Endothelial cell of umbilical vein (primary cell): ENCODE measurements at places on chromosomes 2 and 18. TPM values are rescaled to one million over a fixed set of nuclear protein-coding genes. Genes with fewer than 3 reads are reported as not detected.

Gene FIGN
- total RNA-seq, result 6.6 and 8.1 TPM in 2 replicates

Gene RAX
- total RNA-seq, result not detected in 2 replicates

Gene VWC2L
- total RNA-seq, result not detected in 2 replicates

Gene SLC5A7
- total RNA-seq, result not detected in 2 replicates

Gene UPP2
- not detected in 2 replicates for total RNA-seq

Gene CFAP221
- not detected in 2 replicates for total RNA-seq

Gene NBAS
- total RNA-seq, result 41.2 and 43.0 TPM in 2 replicates

Gene INHBB
- 0.67 and 1.8 TPM in 2 replicates for total RNA-seq

Gene FOXD4L1
- 0.18 TPM in 1 of 2 replicates, not detected in the other for total RNA-seq

Gene WDSUB1
- total RNA-seq, result 4.8 and 7.3 TPM in 2 replicates

Gene STAT4
- total RNA-seq, result 0.46 and 0.88 TPM in 2 replicates

- no peak within 1 kb of the TSS for H3K4me3 ChIP-seq
- no peaks in the 10 kb centered on the region for H3K4me1 ChIP-seq
- H3K27ac ChIP-seq, result no peak within 1 kb of the TSS
- peaks cover 3% of the 10 kb centered on the region for H3K27me3 ChIP-seq
These were observed at the start of gene DCC for GRCh38 chr18:52339891-52340371. Gene DCC, plus strand, starts transcription at chr18:52340197. Its CDS starts 591 bp downstream, at chr18:52340788.

- H3K4me1 ChIP-seq, result no peaks in the 10 kb centered on the region
- no peak overlapping the region for H3K27ac ChIP-seq
- H3K4me3 ChIP-seq, result no peak overlapping the region
- DNase-seq, result no peak
- H3K36me3 ChIP-seq, result no peaks in the 10 kb centered on the region
- no peaks in the 10 kb centered on the region for H3K27me3 ChIP-seq
These were observed 11.7 kb downstream of the PASK start for GRCh38 chr2:241137276-241138190.

DNA sequence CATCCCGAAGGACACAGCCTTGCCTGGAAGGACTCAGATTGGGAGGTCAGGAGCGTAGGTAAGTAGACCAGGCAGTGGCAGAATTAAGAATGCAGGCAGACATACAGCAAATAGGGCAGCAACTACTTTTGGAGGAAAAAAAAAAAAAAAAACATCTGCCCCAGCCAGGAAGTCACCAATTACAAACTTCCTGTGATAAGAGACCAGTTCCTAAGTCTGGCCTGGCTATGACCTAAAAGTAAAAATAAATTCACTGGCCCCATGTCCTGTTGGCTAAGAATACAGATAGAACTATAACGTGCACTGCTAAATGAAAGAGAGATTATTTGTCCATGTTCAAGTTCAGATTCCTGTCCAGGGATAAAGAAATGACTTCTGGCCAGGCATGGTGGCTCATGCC lies 45.2 kb upstream of the NOSTRIN start:
- no peak overlapping the region for H3K4me3 ChIP-seq
- peak overlapping the region; percentile 30 for H3K27ac ChIP-seq
- peaks cover 14% of the 10 kb centered on the region for H3K4me1 ChIP-seq
- no peaks in the 10 kb centered on the region for H3K27me3 ChIP-seq

GRCh38 chr2:205744074-205744591 lies 61.8 kb downstream of the NRP2 start:
- H3K27ac ChIP-seq, result no peak overlapping the region
- H3K36me3 ChIP-seq, result peaks cover 80% of the 10 kb centered on the region
- H3K4me3 ChIP-seq, result no peak overlapping the region
- no peaks in the 10 kb centered on the region for H3K27me3 ChIP-seq
- no peaks in the 10 kb centered on the region for H3K4me1 ChIP-seq

DNA sequence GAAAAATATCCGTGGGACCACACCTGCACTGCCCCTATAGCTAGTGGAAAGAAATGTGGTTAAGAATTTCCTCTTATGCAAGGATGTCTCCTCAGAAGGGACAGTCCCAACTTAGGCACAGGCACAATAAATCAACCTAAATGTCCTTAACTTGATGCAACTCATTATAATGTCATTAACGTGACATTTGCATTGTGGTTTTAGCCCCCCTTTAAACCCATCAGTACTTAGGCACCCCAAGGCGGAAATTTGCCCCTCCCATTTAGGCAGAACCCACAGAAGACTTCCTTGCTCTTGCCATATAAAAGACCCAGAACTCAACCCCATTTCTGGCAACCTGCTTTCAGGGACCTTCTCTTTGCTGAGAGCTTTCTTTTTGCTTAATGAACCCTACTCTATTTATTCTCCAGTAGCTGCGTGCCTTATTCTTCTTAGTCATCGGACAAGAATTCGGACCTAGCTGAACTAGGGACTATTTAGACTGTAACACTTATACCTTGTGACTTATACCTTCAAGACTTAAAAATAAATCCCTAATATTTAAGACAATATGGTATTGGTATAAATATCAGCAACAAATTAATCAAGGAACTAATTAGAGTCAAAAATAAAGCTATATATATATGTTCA lies 1281.6 kb upstream of the TMEFF2 start:
- H3K36me3 ChIP-seq, result no peaks in the 10 kb centered on the region
- no peaks in the 10 kb centered on the region for H3K27me3 ChIP-seq
- H3K27ac ChIP-seq, result no peak overlapping the region
- DNase-seq, result no peak

- H3K4me3 ChIP-seq, result no peak overlapping the region
- DNase-seq, result no peak
- no peaks in the 10 kb centered on the region for H3K4me1 ChIP-seq
- H3K36me3 ChIP-seq, result no peaks in the 10 kb centered on the region
- H3K27ac ChIP-seq, result no peak overlapping the region
These were observed 42.9 kb downstream of the MMADHC start for GRCh38 chr2:149544692-149545091.

DNA sequence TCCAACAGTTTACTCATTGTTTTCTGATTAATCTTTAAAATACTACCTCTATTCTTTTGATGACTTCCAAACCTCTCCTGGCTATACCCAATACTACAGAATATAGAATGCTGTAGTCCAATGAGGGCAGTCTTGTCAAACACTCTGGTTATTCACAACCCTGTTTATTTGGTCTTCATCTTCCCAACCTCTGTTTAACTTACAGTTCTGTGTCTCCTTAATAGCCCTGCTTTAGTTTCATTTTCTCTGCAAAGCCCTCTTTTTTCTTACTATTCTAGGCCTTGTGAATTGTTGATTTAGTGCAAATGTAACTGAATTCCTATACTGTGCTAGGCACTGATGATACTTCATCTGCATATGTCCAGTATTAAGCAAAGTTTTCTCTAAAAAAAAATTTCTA lies 40.0 kb downstream of the ACVR2A start:
- H3K27me3 ChIP-seq, result no peaks in the 10 kb centered on the region
- no peak overlapping the region for H3K27ac ChIP-seq
- no peak for DNase-seq
- H3K4me3 ChIP-seq, result no peak overlapping the region
- no peaks in the 10 kb centered on the region for H3K4me1 ChIP-seq
- H3K36me3 ChIP-seq, result no peaks in the 10 kb centered on the region

DNA sequence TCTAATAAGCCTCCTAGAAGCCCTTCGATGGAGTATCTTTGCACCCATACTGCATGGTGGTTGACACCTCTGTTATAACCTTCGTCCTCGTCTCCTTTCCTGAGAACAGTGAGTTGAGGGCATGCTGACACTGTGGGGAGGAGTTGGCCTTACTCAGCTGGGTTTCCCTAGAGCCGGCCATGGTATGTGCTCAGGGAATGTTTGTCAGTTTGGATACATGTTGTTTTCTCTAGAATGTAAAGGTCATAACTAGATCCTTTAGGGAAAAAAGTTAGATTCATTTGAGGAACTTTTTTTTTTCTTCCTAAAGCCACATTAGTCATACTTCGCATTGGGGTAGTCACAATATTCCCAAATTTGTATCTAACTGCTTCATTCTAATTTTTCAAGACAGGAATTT lies 106.0 kb upstream of the FOSL2 start:
- no peaks in the 10 kb centered on the region for H3K36me3 ChIP-seq
- H3K4me1 ChIP-seq, result no peaks in the 10 kb centered on the region
- H3K27me3 ChIP-seq, result no peaks in the 10 kb centered on the region
- no peak overlapping the region for H3K4me3 ChIP-seq
- H3K27ac ChIP-seq, result no peak overlapping the region
- no peak for DNase-seq

DNA sequence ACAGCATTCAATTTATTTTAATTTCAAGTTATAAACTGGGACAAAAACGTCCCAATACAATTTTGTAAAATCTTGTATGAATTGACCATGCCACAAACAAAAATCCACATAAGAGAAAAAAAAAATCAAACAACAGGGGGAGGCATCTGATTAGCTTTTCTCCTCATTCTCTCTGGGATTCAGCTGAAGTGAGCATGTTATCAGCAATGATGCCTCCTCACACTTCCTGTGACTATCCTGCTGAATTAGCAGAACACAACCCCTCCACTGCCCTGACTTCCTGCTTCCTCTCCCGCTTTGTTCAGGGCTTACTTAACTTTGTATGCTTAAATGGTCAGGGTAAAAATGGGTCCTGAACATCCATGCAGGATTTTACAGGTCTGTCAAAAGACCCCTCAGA lies 132.2 kb upstream of the ITGB6 start:
- H3K36me3 ChIP-seq, result no peaks in the 10 kb centered on the region
- H3K4me1 ChIP-seq, result peaks cover 35% of the 10 kb centered on the region
- DNase-seq, result peak; percentile 70
- no peaks in the 10 kb centered on the region for H3K27me3 ChIP-seq
- H3K27ac ChIP-seq, result no peak overlapping the region

- H3K4me3 ChIP-seq, result no peak overlapping the region
- H3K27me3 ChIP-seq, result no peaks in the 10 kb centered on the region
- H3K27ac ChIP-seq, result no peak overlapping the region
- DNase-seq, result no peak
- H3K36me3 ChIP-seq, result no peaks in the 10 kb centered on the region
These were observed 108.2 kb upstream of the SMAD2 start for GRCh38 chr18:48038636-48039035.

- no peak for DNase-seq
- no peak overlapping the region for H3K27ac ChIP-seq
- H3K36me3 ChIP-seq, result peaks cover 4% of the 10 kb centered on the region
These were observed 35.3 kb downstream of the TCF4 start for GRCh38 chr18:55552526-55553189.
